Cortex of kidney (tissue), 1 donor: ENCODE measurements at places on chromosomes 6 and 20.

GRCh38 chr20:10067321-10067720 is 32.5 kb downstream of the ANKEF1 start:
- DNase-seq = no peak

DNA sequence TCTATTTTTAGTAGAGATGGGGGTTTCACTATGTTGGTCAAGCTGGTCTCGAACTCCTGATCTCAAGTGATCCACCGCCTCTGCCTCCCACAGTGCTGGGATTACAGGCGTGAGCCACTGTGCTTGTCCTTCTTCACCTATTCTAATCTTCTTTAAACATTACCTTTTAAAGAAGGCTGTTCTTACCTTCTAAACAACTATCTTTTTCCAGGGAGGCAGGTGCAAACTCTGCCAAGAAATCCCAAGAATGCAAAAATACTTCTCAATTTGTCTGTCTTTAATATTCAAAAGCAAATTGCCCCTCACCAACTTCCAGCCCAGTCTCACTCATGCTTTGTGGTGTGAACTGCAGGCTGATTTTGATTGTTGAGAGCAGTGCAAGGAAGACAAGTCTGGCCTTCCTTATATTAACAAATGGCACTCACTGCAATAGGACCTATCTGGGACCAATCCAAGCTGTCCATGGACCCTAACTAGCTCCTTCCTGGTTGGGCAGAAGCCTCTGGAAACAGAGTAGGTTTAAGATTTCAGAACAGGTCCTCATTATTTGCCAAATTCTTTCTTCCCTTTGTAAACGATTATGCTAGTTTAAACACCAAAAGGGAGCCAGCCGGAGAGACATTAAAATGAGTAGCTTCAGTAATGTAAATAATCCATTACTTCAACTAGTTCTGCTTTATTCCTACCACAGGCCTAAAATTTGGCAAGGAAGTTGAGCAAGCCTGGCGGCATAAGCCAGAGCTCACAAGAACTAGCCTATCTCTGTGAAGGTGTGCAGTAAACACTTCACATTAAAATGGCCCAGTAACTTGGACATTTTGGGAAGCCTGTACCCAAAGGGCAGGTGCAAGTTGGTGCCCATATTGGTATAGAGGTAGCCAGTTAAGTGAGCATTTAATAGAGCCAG is 1.6 kb downstream of the SCAND1 start:
- DNase-seq = no peak

DNA sequence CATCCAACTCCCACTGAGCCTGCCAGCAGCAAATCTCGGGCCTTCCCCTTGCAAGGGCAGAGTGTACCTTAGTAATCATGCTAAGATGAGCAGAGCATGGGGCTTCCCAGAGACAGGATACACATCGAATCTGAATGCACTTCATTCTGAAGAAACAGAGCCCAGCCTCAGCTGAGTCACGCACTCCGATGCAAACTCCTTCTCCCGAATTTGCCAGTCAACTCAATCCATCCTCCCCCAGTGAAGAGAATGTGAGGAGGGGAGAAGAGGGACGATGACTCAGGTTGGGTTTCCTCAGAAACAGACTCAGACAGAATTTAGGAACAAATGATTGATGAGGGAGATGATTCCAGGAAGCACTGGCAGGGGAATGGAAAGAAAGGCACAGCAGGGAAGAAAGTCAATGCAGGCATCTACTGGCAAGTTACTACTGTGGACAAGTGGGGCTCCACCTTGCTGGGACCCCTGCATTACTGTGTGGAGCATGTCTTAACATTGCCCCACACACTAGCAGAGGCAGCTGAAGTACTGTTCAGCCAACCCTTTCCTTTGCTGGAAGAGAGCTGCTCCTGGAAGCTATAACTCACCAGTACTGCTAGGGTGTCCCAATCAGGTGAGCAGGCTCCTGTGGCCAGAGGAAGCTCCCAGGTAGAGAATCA is 251.6 kb downstream of the ADGB start:
- no peak for DNase-seq

- no peak for DNase-seq
Measured at GRCh38 chr6:34315780-34316179, 67.0 kb upstream of the SMIM29 start.

GRCh38 chr20:63703976-63704748 is 3.6 kb downstream of the ARFRP1 start:
- no peak for DNase-seq

- no peak for DNase-seq
Measured at GRCh38 chr6:164439331-164439730, 870.1 kb downstream of the C6orf118 start.

DNA sequence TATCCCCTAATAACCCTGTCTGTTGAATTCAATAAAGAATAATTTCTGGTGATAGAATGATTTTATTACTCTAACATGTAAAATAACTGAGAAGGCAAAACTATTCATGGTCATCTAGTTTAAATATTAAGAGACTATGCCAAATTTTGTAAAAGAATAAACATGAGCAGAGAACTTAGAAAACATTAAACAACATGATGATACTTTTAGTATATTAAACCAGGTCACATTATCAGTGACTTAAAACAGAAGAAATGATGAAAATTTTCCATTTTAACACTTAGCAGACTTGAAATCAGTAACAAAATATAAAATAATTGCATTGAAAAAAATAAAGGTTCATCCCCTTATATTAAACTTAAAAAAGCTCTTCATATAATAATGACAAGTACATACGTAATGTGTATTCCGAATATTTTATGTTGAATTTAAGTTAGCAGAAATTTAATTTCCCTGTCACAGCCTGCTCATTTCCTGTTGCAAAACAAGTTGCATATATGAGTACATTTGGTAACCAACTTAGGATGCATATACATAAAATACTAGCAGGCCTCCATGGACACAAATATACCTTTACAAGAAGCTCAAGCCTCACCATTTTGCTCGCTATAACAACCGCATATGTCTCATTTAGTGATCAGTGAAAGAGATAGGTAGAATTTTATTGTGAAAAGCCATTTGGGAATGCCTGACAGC is 40.6 kb downstream of the DTNBP1 start:
- DNase-seq = no peak

- no peak for DNase-seq
Measured at GRCh38 chr20:57748601-57749130, 38.9 kb upstream of the PMEPA1 start.

- DNase-seq = no peak
Measured at GRCh38 chr20:38210741-38211140, 45.7 kb upstream of the TGM2 start.

DNA sequence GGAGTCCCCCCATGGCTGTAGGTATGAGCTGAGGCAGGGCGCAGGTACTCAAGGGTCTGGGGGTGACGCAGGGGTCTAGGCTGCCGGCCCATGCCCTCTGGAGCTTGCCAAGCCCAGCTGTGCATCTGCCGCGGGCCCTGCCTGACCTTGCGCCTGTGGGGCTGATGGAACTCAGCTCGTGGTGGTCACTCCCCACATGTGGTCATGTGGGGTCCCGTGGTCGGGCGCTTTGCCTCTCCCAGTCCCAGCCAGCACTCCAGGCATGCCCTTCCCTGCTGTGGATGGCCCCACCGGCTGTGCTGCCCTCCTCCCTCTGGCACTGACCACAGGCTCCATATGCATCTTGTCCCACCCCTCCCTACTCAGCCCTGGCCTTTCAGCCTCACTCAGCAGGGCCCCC is 57.3 kb downstream of the RPP40 start:
- no peak for DNase-seq

DNA sequence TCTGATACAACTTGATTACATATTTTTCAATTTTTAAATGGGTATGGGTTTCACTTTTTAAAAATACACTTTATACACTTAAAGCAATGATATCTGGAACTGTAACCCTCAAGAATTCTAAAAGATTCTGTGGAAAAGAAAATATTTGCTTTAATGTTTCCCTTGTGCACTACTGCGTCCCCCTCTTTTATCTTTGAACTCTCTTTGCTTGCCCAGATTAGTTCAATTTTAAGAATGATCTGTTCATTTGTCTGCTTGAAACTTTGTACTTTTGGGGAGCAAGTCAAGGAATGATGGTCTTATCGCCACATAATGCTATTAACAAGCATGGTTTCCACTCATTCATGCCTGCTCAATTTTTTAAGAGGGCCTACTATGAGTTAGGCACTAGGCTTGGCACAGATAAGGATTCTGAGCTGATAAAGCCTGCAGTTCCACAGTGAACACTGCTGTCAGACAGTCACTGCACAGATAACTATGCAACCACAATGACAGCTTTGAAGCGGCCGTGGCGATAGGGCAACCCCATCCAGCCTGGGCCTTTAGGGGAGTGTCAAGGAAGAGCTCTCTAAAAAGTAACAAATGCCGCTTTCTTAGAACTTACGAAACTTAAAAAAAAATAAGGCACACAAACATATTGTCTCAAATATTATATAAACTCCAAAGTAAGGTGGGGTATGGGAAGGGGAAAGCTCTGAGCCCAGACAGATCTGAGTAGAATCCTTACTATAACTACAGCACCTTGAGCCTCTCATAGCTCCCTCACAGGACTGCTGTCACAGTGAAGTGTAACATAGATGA is 29.7 kb downstream of the FYN start:
- no peak for DNase-seq

GRCh38 chr6:144581812-144582537 is 296.8 kb downstream of the UTRN start:
- no peak for DNase-seq

DNA sequence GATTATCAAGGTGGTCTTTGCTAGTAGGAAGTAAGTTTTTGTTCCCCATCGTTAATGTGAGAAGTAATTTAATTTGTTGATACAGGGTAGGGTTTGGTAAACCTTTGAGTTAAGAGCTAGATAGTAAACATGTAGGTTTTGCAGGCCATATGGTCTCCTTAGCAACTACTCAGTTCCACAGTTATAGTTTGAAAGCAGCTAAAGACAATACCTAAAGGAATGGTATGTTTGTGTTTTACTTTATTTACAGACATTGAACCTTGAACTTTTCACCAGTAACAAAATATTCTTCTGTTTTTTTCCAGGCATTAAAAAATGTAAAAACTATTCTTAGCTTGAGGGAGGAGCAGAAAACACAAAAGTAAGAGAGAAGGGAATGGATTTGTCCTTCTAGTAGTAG is 1.7 kb downstream of the CAP2 start:
- DNase-seq = no peak

DNA sequence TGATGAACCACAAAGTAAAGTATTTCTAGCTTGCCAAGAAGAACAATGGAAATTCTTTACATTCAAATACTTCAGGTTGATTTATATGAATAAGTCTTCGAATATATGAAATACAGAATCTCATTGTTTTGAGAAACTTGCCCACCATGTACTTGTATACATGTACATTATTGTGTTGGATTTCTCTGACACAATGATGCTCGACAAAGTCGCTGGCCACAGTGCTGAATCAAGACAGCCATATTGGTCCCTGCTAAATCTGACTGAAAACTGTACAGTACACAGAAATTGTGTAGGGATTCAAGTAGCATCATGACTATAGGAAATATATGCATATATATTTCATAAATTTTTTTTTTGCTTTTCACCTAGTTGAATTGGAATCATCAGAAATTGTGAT is 13.1 kb upstream of the LIN28B start:
- no peak for DNase-seq

GRCh38 chr6:25468881-25469280 is 183.1 kb upstream of the SCGN start:
- DNase-seq = no peak

GRCh38 chr20:54026295-54027064 is 43.9 kb downstream of the BCAS1 start:
- DNase-seq = no peak

GRCh38 chr6:79468587-79468986 is 68.6 kb downstream of the LCA5 start:
- DNase-seq = no peak

GRCh38 chr6:87139236-87139635 is 16.1 kb upstream of the ZNF292 start:
- no peak for DNase-seq

DNA sequence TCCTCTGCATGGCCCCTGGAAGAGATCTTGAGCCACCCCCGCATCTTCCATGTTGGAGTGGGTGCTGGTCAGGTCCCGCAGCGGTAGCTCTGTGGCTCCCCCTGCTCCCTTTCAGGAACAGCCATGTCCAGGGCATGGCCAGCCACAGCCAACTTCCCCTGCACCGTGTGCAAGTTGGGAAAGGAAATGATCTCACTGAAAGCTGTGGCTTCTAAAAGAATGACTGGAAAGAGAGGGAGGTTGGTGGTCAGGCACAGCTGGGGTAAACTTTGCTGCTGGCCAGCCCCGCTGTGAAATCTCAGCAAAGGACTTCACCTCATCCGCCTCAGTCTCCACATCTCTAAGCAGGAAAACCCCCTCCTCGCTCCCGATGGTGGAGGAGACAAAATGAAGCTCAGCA is 153.6 kb upstream of the CST7 start:
- no peak for DNase-seq

DNA sequence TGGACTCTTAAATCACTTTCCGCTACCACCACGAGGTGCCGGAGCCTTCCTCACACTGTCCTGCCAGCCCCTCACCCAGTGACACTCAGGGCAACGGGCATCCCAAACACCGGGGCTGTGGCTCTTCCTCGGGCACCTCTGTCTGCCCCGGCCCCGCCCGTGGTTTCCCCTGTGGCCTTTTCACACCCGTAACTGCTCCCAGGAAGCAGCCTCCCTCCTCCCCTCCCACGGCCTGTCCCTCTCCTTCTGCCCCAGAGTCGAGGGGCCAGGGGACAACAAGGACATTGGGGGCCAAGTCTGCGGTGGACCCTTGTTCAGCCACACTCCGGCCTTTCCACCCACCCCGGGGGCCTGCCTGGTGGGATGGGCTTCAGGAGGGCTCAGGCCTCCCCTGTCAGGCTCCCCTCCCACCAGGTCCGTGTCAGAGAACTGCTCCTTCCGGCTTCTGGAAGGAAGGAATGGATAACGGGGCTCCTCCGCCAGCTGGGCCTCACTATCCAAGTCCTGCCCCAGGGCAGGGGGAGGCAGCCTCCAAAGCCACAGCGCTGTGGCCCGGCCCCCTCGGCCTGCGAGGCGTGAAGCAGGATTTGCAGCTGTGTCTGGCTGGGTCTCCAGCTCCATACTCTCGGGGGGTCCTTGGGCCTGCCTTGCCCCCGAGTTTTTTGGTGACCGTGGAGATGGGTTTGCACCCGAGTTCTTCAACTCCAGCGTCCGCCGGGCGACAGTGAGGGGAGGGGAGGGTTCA is 54.7 kb upstream of the CHRNA4 start:
- DNase-seq = no peak

GRCh38 chr6:141464490-141464889 is 668.2 kb upstream of the GJE1 start:
- no peak for DNase-seq

- no peak for DNase-seq
Measured at GRCh38 chr6:5679691-5680090, 327.0 kb downstream of the NRN1 start.
